T-helper 2 cell (primary cell): ENCODE measurements at places on chromosomes 5 and 9.

- DNase-seq, result no peak
Observed at GRCh38 chr9:114775121-114775520, 30.7 kb downstream of the TNFSF15 start.

DNA sequence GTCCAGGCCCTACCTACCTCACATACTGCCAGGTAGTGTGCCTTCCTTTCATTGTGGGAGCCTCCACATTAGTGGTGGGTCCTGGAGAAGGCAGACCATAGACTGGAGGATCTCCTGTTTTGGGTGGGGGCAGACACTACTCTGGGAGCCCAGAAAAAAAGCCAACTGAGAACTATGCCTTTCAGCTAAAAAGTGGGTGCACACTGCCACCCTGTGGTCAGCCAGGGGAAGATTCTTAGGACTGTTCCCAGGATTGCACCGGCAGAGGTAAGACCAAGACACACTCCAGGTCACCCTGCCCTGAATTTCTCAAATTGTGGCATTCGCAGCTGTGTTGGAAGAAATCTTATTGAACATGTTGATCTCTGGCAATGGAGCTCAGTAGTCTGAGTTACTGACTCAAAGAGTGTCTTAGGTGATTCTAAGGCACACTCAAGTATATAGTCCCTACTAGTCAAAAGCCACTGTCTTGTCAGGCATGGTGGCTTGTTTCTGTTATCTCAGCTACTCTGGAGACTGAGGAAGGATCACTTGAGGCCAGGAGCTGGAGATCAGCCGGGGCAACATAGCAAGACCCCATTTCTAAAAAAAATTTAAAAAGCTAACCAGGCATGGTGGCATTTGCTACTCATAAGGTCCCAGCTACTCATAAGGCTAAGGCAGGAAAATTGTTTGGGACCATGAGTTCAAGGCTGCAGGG, 3.6 kb downstream of the SIGMAR1 start:
- DNase-seq, result peak; percentile 63

DNA sequence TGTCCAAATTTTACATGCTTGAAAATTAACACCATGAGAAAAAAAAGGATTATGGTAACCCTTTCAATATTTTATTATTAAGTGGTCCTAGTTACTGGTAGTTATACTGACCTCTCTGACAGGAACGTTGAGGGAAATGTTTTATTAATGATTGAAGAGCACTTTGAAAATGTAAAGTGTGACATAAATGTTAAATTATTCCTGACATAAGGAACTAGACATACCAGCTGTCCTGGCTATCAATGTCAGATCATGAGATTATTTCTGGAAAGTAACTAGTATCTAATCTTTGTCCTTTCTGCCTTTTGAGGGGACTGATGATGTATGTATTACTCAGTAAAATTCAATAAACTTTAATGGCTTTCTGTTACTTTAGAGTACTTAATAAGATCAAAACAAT, 1538.5 kb upstream of the CDH6 start:
- DNase-seq, result no peak

GRCh38 chr5:40033411-40033810, 608.6 kb upstream of the DAB2 start:
- peak; percentile 2 for DNase-seq

GRCh38 chr9:97388721-97389238, 23.1 kb upstream of the TDRD7 start:
- no peak for DNase-seq

GRCh38 chr9:76516871-76517270, 57.9 kb downstream of the GCNT1 start:
- no peak for DNase-seq

DNA sequence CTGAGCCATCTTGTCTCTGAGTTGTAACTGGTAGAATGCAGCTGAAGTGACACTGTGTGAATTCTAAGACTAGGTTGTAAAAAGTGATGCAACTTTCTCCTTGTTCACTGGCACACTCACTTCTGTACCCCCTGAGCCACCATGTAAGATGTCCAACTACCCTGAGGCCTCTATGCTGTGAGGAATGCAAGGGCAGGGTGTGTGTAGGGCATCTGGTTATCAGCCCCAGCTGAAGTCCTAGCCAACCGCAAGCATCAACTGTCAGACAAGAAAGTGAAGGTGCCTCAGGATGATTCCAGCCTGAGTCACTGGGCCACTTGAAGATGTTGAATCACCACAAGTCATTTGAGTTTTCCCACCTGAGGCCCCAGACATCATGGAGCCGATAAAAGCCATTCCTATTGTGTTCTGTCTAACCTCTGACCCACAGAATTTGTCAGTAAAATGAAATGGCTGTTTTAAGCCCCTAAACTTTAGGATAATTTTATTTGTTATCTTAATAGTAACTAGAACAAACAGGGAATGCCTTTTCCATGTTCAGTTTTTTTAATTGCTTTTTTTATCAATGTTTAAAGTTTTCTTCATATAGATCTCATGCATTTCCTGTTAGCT, 18.7 kb upstream of the RHOBTB3 start:
- DNase-seq, result peak; percentile 9

DNA sequence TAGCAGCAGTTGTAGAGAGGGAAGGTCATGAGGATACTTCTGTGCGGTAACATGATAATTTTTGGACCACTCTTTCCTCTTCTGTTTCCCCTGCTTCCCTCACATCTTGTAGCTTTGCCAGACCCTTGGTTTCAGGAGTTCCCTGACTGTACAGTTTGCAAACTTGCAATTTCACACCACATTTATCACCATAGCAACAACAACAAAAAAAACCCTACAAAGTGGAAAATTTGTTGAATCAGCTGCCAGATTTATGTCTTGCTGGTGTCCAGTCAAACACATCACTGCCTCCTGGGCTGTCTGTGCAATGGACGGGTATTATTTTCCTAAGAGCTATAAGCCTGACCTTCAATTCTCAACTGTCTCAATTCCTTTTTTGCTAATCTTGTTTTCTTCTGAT, 751.6 kb downstream of the TLR4 start:
- no peak for DNase-seq

DNA sequence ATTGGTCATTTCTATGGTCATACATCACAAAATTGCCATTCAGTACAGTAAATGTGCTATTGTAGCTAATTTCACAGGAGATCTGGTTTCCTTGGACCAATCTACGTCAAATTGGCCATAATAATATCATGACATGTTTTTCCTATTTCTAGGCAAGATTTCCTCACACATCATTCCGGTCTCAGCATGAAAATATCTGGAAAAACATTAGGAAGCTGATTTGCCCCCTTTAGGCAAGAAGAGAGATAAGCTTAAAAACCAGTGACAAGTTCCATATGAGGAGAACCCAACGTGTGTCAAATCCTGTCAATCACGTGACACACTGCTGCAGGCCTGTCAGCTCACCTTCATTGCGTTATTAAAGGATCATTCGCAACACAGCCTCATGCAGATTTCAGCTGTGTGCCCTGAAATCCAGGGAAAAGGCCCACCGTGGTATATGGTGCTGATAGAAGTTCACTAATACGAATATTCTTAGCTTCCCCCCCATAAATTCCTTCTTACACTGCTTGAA, 153.3 kb downstream of the ST8SIA4 start:
- no peak for DNase-seq

DNA sequence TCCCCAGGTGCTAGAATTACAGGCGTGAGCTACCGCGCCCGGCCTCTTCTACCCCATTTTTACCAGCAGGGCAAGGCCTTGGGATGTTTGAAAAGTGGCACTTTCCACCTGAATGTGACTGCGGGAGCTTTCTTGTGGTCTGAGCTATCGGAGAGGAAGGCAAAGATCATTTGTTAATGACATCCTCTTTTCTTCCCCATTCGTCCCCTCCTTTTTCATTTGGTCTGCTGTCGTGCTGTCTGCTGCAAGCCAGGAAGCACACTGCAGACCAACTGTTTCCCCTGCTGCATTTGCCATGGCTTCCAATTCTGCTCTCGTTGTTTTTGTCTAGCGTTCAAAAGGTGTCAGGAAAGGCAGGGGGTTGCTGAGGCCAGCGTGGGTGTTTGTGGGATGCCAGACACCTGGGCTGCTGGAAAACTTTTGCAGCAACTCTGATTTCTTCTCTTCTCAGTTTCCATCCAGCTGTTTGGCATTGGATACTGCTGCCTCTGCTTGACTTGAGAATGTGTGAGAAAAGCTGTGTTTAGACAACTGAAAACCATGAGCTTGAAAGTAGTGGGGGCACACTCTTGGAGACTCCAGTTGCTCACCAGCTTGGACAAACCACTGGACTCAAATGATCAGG, 196.4 kb upstream of the MSX2 start:
- no peak for DNase-seq

DNA sequence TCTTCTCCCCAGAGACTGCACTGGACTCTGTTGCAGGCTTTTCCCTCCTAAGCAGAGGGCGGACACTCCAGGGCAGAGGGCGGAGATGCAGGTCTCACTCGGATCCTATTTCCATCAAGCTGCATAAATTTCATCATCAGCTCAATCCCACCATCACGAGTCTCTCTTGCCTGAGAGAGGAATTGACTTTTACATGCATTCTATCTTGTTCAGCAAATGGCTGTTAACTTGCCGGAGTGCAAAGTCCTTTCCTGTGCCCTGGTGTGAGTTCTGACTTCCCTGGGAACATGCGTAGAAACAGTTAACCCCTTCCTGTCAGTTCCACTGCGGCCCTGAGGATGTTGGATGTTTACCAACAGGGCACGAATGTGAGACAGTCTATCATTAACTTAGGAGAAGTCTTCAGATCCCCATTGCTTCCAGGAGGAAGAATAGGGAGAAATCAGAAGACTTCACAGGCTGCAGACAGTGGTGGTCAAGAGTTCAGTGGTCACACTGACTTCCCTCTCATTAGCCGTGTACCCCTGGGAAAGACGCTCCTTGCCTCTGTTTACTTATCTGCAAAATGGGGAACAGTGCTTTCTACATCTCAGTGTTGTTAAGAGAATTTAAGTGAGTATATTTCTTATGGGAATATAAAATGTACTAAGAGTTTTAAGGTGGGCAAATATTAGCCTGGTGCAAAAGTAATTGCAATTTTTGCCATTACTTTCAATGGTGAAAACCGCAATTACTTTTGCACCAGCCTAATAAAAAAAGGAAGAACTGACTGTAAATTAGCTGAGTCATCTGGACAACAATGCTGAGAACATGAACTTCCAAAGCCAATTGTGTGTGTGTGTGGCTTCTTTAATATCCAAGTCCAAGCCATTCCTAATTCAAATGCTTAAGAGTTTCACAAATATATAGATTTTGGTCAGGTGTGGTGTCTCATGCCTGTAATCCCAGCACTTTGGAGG, 248.0 kb downstream of the DRD1 start:
- no peak for DNase-seq

- no peak for DNase-seq
Observed at GRCh38 chr9:133880136-133880535, 112.0 kb downstream of the VAV2 start.

GRCh38 chr5:61617039-61617438, 285.0 kb downstream of the ZSWIM6 start:
- DNase-seq, result no peak

DNA sequence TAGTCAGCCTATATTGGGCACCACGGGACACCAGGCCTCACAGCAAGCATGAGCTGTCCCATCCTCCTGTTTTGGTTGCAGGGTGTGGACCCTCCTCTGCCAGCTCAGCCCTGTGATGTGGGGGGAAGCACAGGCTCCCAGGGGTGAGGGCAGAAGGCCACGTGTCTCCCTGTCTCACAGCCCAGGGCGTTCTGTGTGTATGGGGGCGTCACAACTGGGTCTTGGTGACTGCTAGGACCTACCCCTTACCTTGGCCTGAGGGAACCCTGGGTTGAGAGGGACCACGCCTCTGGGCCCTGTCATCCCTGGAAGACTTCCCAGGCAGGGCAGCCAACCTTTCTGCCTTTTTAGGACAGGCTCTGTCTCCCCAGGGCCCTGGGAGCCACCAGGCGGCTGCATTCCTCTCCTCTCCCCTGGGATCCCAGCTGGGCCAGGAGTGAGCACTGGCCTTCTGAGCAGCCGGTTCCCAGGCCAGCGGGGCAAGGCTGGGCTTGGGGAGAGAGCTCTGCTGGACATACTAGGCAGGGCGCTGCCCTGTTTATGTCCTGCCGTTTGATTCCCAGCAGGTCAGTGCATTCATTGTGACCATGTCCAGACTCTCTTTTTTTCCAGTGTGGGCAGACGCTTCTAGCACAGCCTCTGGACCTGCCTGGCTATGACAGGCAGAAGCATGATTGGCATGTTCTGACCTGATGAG, 97.4 kb downstream of the DAB2IP start:
- DNase-seq, result no peak

GRCh38 chr9:98375138-98375726, 119.8 kb upstream of the TBC1D2 start:
- DNase-seq, result no peak

GRCh38 chr5:41648996-41649395, 138.6 kb upstream of the PLCXD3 start:
- no peak for DNase-seq

GRCh38 chr5:135456238-135457099, 4.3 kb upstream of the TIFAB start:
- no peak for DNase-seq

DNA sequence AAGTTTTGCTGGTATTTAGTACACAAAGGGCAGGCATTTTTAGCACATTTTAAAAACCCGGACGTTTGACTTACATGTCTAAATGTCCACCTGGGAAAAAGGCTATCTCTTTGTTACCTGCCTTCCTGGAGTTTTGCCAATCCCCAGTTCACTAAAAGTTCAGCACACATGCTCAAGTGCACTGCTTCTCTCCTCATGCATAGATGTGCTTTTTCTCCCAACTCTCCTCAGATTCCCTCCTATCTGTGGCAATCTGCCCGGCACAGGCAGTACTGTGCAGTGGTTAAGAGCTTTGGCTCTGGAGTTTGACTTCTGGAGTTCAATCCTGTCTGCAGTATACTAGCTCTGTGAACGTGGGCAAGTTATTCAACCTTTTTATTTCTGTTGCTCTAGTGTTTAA, 8.3 kb upstream of the CCNO start:
- no peak for DNase-seq

DNA sequence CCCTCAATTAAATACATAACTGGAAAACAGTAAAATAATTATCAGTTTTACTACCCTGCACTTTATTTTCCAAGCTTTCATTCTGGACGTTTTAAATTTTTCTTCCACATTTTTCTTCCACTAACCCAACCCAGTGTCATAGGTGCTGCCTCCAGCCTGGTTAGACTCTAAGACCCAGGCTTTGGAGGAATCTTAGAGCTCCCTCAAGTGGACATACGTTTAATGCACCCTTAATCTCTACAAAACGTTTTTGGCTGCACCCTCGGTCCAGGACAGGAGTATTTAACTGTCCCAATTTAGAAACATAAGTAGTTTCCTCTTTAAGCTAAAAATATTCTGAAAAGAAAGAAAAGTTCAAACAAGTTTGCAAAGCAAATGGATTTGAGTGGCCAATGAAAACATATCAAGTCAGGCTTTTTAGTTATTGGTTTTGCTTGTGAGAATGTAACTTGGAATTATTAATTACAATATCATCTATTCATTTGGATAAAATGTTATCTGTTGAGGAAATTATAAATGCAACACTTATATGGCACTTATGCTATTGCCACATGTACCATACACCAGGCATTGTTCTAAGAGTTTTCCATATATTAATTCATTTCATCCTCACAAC, 38.9 kb downstream of the CDH6 start:
- no peak for DNase-seq
